ENCODE measurements at places on chromosomes 5 and 9.

DNA sequence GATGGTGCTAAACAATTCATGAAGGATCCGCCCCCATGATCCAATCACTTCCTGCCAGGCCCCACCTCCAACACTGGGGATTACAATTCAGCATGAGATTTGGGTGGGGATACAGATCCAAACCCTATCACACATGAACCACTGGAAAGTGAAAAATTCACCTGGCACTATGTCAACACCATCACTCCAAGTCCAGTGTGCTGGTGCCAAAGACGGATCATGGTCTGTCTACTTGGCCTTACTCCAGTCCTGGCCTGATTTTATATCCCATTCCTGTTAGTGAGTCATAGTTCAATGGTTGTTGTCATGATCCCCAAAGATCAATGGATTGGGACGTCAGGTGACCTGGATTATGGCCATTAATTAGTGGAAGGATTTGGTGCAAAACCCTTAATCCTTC is 147.4 kb upstream of the RPS23 start:
- DNase-seq: no peak

- DNase-seq: no peak
Observed at GRCh38 chr5:52928689-52929088, 60.5 kb upstream of the ITGA2 start.

DNA sequence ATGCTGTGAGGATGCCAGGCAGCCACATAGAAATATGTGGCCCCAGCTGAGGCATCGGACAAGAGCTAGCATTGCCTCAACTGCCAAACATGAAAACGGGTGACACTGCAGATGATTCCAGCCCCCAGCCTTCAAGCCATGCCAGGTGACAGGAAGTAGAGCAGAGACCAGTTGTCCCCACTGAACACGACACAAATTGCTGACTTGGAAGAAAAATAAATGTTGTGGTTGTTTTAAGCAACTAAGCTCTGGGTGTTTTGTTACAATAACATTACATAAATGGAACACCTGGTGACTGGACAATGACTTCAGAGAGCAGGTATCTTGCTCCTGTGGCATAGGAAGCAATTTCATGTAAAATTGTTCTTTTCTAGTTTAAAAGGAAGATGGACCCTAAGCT is 154.2 kb downstream of the KIF4B start:
- no peak for DNase-seq

DNA sequence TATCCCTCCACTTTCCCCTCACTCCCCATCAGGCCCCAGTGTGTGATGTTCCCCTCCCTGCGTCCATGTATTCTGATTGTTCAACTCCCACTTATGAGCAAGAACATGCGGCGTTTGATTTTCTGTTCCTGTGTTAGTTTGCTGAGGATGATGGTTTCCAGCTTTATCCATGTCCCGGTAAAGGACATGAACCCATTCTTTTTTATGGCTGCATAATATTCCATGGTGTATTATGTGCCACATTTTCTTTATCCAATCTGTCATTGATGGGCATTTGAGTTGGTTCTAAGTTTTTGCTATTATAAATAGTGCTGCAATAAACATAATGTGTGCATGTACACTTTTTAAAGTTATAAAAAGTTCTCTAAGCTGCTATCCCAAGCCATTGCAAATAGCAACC is 75.6 kb downstream of the ERBIN start:
- DNase-seq: no peak

- peak; percentile 14 for DNase-seq
Observed at GRCh38 chr5:94017579-94017978, 276.2 kb upstream of the POU5F2 start.

GRCh38 chr5:65967288-65968066 is 41.1 kb downstream of the ERBIN start:
- DNase-seq: no peak

DNA sequence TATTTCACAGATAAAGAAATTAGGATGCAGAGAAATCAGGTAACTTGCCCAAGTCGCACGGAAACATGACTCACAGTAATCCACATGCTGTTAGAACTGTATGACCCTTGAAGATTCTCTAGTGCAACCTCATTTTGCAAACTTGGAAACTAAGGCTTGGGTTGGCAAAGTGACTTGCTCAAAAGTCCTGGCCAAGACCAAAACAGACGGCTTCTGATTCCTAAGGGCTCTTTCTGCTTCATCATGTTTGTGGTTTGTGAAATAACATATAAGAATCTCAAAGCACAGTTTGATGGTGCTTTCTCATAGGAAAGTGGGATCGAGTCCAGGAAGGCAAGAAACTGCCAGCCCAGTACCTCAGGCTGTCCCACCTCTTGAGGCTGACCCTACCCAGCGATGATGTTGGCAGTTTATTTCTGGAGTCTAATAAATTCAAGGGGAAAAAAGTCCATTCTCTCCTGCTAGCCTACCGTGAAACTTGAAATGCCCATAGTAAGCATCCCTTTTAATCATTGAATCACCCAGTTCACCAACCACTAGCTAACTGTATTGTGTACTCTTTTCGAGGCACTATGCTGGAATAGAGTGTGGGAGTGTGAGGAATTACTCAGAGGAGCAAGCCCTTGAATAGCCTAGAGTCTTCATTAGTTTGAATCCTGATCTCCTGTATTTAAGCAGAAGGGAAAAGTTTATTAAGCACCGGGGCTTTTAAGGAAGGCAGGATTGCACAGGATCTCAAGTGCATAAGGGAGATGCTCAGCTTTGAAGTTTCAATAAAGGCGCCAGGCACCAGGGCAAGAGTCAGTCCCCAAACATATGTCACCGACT is 14.1 kb downstream of the CAPSL start:
- peak; percentile 85 for DNase-seq

- DNase-seq: no peak
Observed at GRCh38 chr5:75277463-75277862, 40.8 kb upstream of the ANKRD31 start.

DNA sequence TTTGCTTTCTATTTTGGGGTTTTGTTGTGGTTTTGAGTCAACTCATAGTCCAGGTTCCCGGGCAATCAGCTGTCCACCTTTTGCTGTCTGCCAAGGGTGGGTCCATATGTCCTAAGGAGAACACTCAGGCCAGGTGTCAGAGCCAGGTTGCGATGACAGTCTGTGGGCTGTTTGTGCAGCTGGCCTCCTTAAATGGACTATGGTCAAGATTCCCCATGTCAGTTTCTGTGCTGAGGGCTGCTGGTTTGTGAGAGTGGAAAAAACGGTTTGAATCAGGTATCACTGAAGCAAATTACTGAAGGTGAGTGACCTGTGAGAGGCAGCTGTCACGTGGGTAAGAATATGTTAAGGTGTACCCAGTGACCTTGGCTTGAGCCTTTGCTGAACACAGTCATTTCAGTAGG is 33.0 kb downstream of the SNX30 start:
- DNase-seq: no peak

DNA sequence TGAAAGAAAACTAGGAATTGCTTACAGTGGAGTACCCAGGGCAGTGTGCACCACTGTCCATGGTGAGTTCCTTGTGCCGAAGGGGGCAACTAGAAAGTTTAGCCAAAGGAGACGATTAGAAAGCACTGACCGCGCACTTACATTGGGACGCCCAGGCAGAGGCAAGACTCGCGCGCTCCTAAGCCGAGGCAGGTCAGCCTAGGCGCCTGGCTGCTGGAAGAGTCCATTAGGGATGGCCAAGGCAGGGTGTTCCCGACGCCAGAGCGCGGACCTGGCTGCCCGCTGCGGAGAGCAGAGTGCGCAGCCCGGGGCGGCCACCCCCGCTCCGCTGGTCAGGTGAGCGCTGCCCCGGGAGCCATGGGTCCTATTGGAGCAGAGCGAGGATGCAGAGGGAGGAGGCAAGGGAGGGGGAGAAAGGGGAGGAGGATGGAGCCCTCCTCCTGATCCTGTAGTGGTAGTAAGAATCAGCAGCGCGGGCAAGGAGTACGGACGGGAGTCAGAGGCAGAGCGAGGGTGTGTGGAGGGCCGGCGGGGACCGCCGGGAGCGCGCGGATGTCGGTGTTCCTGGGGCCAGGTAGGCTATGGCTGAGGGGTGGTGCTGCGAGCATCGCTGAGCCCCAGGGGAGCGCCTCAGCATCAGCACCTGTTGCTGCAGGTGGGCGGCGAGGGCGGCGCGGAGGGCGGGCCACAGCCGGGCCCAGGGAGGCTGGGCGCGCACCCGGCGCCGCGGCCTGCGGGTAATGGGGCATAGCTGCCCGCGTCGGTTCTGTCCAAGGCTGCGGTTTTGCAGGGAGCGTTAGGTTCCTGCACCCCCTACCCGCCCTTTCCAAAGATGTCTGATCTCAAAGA is at the start of gene ADGRV1:
TSS of gene ADGRV1 (plus strand) at position 454 of the 849 bp plus-strand sequence. CDS start at position 553, 99 bp downstream.
- peak; percentile 65 for DNase-seq

GRCh38 chr5:144205141-144205551 is 34.5 kb downstream of the KCTD16 start:
- DNase-seq: peak; percentile 50

DNA sequence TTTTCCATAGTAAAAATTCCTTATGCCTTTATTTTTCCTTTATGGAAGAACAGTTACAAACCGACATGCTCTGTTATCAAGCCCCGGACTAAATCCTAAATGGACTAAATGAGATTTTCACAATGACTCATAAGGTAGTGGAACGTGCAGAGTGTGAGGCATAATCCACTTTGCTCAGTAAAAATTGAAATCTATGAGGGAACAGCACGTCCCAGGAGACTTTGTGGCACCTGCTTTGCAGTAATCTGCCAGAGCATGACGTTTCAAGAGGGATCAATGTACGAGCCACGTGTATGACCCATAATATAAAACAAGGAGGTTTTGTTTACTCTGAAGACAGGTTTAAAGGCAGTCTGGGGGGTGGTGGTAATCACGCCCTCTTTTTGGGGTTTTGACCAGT is 83.8 kb upstream of the GNA14 start:
- DNase-seq: no peak

DNA sequence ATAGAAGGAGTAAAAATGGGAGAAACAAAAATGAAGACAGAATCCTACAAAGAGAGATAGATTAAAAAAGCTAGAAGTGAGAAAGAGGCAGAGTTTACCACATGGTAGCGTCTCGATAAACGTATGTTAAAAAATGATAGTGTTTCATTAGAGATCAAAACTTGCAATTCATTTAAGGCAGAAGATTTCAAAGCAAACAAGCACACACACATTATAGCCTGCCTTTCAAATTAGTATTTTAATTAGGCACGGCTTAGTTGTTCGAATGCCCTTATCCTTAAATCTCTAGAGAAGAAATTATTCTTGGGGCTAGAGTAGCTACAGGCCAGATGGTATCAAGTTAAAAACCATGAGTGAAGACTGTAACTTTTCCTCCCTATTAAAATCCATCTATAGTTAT is 6.0 kb downstream of the STOM start:
- DNase-seq: no peak

GRCh38 chr5:36026706-36027465 is 35.7 kb upstream of the UGT3A1 start:
- no peak for DNase-seq

GRCh38 chr5:65120371-65120967 is 351.7 kb downstream of the CWC27 start:
- DNase-seq: no peak

- no peak for DNase-seq
Observed at GRCh38 chr5:177312649-177313181, 1.0 kb upstream of the MXD3 start.

GRCh38 chr9:79236466-79236865 is 335.3 kb upstream of the TLE4 start:
- DNase-seq: no peak

DNA sequence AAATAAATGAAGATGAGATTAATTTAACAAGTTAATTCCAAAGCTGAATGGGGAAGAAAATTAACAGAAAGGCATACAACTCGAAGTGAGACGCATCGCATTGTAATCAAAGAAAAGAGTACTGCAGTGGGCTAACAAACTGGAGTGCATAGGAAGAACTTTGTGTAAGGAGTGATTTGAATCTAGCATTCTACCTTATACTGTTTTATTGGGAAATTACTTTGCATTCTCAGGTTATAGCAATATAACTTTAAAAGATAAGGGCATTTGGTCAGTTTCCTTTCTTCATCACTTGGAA is 124.5 kb upstream of the TLE4 start:
- no peak for DNase-seq
